GM13977 (cell line): ENCODE measurements at places on chromosomes 16 and 17.

- no peak for DNase-seq
These were observed 312.2 kb downstream of the TMEM114 start for GRCh38 chr16:8278031-8278580.

- DNase-seq: no peak
These were observed 9.4 kb downstream of the XYLT2 start for GRCh38 chr17:50355336-50355700.

DNA sequence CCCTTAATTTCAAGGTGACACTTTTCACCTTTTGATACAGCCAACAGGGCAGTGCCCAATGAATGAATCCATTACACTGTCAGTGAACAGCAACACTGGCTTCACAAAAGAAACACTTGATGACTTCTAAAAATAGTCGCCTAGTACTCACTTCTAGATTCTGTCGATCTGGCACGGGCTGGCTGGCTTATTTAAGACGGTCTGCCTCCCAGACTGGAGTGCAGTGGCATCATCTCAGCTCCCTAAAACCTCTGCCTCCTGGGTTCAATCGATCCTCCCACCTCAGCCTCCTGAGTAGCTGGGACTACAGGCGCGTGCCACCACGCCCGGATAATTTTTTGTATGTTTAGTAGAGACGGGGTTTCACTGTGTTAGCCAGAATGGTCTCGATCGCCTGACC, 1.9 kb downstream of the NDUFAB1 start:
- no peak for DNase-seq

DNA sequence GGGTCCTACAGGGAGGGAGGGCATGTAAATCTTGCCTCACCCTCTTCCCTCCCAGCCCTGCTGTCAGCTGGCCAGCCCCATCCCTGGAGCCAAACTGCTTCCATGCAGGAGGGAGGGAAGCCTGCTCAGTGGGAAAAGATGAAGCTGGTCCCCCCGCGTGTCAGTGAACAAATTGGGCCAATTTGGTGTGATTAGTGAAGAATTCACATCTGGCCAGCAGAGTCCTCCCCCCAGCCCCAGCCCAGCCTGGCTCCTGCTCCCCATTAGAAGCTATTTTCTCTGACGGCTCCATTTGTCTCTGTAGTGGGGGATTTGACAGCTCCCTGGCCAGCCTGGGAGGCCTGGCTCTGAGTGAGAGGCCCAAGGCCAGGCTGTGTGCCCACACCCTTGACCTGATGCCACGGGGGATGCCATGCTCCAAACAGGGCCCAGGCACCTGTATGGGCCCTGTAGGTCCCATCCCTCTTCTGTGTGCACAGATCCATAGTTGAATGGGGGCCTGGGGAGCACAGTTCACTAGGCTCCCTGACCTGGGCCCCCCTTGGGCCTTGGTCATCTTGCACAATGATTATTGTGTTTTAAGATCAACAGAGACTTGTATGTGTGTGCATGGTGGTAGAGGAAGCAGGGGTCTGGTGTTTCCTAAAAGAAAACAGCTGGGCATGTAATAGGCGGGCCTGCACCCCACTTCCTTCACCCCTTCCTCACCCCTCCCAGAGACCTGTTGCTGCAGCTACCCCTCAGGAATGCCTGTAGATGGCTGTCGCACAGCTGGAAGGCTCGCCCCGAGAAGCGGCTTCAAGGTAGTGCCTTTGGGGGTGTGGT, 50.7 kb upstream of the TAC4 start:
- no peak for DNase-seq

DNA sequence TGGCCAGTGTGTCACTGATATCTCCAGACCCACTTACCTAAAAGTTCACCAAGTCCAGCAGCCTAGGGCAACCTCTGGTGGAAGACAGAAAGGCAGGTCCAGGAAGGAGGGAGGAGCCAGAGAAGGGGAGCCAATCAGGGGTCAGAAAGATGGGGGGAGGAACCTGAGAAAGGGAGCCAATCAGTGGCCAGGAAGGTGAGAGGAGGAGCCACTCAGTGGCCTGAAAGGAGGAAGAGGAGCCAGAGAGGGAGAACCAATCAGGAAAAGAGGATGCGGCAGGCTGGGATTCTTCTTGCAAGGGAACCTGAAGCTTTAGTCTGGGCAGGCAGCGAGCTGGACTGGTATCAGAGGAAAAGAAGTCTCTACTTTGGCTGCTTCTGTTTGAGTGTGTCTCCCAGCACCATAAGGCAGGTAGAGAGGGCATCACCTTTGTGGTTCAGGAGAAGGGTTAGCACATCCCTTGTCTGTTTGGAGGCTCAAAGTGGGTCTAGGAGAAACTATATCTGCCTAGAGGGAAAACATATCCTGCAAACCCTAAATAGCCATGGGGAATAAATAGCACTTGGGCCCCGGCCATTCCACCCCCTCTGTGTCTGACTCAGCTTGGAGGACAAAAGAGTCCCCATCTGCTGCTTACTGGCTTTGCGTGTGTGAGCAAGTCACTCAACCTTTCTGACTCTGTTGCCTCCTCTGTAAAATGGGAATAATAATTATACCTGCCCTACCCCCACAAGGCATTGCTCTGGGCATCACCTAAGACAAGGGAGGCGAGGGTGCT, 43.4 kb upstream of the CRHR1 start:
- peak; percentile 50 for DNase-seq

GRCh38 chr17:81832608-81833159, 407 bp downstream of the MCRIP1 start:
- peak; percentile 66 for DNase-seq

DNA sequence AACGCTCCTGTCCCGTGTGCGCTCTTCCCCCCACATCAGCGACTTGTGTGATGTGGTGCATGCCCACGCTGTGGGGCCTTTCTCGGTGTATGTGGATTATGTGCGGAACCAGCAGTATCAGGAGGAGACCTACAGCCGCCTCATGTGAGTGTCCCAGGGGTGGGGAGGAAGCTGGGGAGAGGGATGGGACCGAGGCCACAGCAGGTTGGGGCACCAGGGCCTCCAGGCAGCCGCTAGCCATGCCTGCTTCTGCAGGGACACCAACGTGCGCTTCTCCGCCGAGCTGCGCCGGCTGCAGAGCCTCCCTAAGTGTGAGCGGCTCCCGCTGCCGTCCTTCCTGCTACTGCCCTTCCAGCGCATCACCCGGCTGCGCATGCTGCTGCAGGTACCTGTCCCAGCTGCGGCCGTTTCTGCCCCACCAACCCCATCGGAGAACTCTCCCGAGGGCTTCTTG, 5.8 kb downstream of the ARHGEF15 start:
- no peak for DNase-seq

DNA sequence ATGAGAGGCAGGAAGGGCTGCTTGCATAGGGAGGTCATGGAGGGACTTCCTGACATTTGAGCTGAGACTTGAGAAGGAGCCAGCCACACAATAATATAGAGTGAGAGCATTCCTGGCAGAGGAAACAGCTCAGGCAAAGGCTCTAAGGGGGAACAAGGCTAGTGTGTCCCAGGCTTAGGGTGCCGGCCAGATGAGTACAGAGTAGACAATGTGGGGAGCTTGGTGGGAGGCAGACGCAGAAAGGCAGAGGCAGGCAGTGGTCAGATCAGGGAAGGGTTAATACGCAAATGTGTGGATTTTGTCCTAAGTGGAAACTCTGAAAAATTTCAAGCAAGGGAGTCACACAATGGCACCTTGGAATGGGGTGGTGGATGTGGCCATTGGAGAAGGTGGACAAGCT, 31.3 kb downstream of the CD300LB start:
- DNase-seq: peak; percentile 1

GRCh38 chr16:466651-467050, 41.2 kb downstream of the RAB11FIP3 start:
- DNase-seq: no peak

DNA sequence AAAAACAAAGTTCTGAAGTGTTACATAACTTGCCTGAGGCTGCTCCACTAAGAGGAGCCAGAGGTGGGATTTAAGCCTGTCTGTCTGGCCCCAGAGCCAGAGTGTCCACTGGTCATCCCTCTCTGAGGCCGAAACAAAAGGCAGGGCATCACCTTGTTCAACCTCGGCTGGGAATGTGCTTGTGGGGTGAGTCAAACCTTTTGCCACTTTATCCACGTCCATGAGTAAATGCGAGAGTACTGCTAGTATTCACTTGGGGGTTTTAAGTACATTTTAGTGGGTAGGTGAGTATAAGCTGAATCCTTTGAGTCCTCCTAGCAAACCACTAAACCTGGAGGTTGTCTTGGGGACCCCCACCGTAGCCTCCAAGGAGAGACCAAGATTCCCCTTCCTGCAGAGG, 103.5 kb downstream of the STX8 start:
- no peak for DNase-seq

DNA sequence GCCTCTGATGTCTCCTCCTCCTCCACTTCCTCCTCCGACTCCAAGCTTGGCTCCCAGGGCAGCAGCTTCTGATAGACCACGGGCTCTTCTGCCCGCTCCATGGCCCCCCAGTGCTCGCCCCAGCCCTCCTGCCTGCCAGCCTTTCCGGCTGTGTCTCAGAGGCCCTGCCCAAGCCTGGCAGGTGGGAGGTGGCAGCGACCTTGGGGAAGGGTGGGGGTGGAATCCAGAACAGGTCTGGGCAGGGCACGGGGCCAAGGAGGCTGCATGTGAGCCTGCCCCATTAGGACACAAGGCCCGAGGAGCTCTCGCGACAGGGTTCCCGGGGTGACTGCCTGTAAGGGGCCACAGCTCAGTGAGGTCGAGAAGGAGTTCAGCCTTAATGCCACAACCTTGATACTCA, at the start of gene GGT6:
Gene GGT6, minus strand, starts transcription at position 157 of the 400 bp plus-strand sequence. Its CDS starts 56 bp downstream, at position 101.
- no peak for DNase-seq

DNA sequence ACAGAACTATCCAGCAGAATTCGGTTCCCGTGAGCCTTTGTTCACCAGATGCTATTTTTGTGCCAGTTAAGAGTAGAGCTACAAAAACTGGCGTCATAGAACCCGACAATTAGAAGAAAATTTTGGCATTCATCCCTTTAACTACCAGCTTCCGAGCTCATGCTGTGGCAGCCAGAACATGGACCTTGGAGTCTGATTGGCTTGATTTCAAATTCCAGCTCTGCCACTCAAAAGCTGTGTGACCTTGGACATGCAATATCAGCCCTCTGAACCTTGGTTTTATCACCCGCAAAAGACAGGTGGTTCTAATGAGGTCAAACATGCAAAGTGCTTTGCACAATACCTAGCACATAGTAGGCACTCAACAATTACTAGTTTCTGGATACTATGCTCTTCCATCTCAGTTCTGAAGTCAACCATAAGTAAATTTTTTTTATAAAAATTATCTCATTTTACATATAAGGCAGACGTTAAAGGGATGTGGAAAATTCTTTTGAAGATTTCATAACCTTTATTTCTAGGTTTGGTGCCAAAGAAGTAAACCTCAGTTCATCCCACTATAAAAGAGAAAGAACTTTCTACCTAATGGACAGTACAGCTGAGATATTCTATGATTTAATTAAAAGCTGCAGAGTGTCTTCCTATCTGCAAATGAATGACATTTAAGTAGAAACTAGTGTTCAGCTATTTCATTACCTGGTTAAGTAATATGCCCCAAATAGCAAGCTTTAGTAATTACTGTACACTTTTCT, 331.5 kb downstream of the HAPSTR1 start:
- DNase-seq: no peak

DNA sequence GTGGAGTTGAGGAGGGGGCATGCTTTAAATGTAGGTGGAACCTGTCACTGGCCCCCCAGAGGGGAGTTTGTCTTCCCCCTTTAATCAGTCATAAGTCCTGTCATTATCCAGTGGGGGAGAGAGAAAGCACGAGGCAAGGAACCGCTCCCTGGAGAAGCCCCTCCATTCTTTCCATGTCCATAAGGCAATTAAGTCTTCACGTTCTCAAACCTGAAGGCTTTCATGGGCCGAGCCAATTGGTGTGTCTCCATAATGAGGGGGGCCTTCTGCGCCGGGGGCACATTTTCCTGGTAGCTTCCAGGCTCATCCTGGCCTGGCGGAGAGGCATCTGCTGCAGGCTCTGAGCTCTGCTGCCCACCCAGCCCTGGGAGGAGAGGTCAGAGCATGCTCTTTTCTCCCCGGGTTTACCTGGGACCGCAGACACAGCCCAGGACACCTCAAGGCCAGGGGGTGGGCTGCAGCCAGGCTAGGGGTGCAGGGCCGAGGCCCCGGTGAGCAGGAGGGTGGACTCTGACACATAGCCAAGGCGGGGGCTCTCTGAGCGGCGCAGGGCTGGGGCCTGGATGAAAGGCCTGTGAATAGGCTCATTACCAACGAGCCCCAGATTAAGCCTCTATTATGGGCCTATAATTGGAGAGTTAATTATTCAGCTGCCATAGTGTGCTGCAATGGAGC, 42.5 kb downstream of the C16orf78 start:
- DNase-seq: no peak

- no peak for DNase-seq
These were observed 114.6 kb downstream of the PITPNC1 start for GRCh38 chr17:67491681-67492024.

GRCh38 chr16:7680296-7680695, 347.7 kb downstream of the RBFOX1 start:
- DNase-seq: no peak

GRCh38 chr17:77492446-77493237, 351.9 kb downstream of the SEC14L1 start:
- no peak for DNase-seq

DNA sequence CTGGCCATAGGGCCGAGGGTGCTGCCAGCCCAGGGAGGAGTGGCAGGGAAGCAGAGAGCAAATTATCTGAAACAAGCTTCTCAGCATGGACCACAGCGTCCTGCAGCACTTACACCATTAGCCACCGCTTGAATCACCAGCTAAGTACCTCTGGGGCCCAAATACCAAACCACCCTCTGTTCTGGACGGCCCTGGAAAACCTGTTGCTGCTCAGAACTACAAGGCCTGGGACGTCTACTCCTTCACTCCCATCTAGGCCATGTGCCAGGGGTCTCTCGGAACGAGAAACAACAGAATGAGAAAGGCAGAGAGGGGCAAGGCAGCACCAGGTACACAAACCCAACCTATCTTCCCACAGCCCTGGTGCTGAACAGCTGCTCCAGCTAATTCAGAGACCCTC, 39.9 kb upstream of the GFOD2 start:
- no peak for DNase-seq

DNA sequence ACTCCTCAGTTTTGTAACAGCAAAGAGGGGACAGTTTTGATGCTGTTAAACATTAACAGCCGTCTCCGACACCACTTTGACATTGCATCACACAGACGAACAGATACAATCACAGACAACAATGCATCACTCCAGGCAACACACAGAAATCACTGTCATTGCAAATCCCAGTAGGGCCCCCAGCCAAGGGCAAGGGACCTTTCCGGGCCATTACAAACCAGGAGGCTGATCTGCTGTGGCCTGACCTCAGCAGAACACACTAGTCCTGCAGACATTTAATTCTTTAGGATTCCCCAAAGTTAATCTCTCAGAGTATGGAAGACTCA, 136.2 kb upstream of the RCVRN start:
- no peak for DNase-seq

- DNase-seq: no peak
These were observed 112.1 kb downstream of the CDYL2 start for GRCh38 chr16:80692270-80692669.

- DNase-seq: peak; percentile 53
These were observed 398.6 kb downstream of the CPPED1 start for GRCh38 chr16:12405089-12405488.

- DNase-seq: no peak
These were observed 59.6 kb downstream of the RBFOX1 start for GRCh38 chr16:7392206-7392605.

DNA sequence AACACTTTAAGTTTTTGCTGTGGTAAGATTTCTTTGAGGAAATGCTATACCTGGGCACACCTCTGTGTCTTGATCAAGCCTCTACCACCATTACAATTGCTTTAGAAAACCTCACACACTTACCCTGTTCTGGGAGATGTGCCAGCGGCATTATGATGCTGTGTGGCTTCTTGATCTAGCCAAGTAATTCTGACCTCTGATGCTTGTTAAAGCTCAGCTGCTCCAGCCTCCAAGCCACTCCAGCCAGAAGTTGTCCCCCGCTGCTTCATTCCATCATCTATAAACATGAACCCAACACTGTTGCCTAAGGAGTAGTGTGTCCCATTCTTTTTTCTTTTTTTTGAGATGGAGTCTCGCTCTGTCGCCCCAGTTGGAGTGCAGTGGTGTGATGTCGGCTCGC, 60.1 kb downstream of the CYLD start:
- no peak for DNase-seq
